ENCODE measurements at places on chromosomes 2 and 18.

DNA sequence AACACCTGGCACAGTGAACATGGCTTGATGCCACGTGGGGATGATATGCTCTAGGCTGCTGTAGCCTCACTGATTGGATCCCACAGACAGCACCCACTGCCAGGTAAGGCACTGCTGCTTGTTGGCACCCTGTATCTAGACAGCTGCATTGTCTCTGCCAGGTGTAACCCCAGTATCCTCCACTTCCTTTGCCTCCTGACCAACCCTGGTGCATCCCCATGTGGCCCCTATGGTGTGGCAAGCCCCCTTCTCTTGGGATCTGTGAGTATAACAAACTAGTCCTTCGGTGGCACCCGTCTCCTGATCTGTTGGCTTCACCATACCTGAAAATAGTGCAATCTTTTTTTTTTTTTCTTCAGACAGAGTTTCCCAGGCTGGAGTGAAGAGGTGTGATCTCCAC is 11.1 kb downstream of the TEX51 start:
- no peak for DNase-seq

DNA sequence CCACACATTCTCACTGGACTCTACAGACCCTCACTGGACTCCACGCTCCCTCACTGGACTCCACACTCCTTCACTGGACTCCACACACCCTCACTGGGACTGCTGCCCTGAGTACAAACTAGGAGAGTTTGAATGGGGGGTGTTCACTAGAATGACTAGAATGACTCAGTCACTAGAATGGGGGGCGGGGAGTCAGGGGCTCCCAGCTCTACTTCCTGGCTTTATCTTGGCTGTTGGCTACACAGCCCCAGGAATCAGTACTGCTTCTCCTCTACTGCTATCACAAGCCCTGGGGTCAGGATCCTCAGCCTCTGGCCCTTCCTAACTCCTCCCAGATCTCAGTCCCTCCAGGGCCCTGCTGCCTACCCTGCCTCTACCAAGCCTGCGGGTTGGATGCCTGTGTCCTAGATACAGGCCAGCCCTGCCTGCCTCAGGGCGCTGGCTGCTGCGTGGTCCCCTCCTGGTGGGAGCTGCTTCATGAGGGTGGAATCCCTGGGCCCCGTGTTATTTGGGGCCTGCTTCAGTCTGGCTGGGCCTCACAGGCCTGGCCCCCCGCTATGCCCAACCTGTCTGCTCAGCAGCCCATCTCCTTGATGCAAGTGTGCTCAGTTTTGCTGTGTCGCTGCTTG is 7.8 kb downstream of the PTMA start:
- DNase-seq: no peak

GRCh38 chr2:68404893-68405799 is 40.1 kb downstream of the PLEK start:
- DNase-seq: no peak

DNA sequence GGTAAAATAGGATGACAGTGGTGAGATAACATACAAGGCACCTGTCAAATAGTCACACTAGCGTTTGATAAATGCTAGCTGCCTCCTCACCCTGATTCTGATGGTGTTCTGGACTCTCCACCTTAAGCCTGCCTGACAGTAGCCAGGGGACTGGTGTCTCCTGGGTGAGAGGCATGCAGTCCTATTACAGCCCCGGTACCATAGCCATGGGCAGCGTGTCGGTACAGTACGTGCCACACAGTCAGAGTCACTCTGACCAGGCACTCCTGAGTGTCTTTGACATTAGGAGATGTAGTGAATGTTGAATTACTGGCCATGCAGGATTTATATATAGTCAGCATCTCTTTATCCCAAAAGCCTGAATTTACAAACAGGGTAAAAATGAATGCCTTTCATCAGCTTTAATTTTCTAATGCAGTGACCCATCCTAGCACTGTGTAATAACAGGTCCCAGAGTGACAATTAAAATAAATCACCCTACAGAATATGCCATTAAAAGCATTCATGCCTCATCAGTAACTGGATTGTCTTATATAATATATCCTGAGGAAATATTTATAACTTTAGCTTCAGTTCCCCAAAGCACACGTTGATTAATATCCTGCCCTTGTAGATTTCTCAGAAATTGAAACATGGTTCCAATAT is 760.3 kb upstream of the SOX11 start:
- DNase-seq: no peak

DNA sequence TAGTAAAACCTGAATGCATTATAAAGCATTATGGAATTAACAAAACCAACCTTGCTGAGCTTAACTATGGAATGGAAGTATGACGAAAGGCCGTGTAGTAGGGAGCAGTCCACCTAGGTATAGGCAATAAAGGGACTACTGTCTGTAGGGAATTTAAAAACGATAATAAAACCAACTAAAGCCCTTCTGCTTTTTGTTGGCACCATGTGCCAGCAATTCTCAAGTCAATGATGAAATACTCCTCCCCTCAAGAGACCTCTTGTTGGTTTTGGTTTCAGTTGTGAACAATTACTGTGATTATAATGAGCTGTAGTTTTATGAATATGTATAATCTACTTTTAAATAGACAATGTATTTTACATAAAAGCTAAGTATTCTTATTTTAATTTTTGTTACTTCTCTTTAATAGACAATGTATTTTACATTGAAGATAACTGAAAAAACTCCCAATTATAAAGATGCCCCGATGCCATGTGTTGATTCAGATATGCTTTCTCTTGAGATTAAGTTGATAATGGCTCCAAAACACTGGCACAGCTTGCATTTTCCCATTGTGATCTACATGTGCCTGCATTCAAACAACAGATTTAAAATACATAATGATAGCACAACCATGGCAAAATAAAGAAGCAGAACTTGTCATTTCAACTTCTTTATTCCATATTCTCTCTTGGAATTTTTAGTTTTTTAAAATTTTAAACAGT is 55.5 kb upstream of the ZDBF2 start:
- DNase-seq: no peak

- DNase-seq: no peak
Observed at GRCh38 chr2:46430413-46430812, 49.0 kb upstream of the TMEM247 start.

- DNase-seq: no peak
Observed at GRCh38 chr2:46006473-46007025, 290.7 kb upstream of the EPAS1 start.

GRCh38 chr2:42973726-42974125 is 181.3 kb upstream of the HAAO start:
- DNase-seq: no peak

DNA sequence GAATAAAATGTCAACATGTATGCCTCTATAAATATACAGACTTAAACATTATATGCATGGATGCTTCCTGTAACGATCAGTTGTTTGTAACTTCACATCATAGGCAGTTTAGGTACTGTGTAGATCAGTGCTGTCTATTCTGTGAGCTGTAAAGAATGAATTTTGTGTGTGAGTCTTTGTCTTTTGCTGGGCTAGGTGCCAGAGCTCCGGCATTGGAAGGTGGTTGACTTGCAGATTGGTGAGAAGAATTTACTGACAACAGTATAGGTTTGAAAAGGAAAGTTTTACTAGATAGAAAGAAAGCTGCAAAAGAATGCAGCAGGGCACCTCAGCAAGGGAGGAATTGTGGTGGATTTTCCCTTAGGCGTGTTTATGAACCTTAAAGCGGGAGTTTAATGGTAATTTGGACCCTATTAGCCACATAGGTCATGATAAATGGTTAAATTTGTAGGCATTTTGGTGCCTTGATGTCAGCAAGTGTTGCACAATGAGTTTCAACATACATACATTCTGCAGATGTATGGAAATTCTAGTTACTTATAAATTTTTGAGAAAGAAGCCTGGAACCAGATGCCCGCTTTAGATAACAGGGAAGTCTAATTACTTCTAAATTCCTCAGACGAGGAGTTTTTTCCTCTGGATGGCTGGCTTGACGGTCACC is 6.7 kb upstream of the QPCT start:
- DNase-seq: no peak

DNA sequence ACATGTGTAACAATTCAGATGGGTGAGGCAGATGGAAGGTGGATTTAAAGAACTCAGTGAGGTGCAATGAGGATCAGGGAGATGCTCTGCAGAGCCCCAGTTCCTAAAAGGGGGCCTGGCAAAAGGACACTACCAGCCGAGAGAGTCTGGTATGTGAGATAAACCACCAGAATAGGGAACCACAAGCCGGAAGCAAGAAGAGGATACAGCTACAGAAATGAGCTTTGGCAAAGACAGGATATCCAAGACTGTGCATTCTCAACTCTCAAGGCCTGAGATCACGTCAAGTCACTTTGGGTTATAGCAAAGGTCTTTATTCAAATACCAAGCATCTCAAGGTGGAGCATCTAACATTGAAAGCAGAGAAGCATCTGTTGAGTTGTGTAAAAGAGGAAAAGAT is 293.5 kb downstream of the ARHGAP15 start:
- no peak for DNase-seq

GRCh38 chr2:174618179-174618578 is 20.6 kb upstream of the WIPF1 start:
- DNase-seq: no peak

GRCh38 chr2:70901227-70902066 is 34.3 kb upstream of the ATP6V1B1 start:
- no peak for DNase-seq

DNA sequence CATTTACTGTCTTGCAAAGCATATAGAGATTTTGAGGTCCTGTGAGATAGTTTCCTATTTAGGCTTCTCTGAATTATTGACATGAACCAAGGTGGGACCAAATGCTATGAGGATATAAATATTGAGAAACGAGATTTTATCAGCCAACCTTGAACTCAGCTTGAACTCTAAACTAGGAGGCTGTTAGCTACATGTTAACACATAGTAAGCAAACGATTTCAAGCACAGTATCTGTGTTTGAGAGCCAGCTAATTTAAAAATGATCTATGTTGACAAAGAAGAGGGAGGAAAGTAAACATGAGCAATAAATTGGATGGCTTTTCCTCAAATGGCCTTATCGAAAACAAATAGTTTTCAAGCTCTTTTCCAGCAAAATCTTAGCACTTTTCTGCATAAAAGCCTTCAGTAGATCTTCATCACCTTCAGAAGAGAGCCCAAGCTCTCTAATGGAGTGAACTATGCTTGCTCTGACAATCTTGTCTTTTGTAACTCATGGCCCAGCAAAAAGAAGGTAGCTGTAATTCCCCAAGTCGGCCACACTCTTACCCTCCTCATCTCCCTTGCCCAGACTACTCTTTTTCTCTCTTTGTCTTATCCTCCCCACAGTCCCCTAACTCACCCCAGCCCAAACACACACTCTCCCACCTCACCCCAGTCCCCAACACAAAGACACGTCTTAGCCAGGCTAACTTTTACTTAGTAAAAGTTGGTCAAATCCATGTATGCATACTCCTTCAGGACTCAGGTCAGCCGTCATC is 14.7 kb downstream of the CD28 start:
- DNase-seq: no peak

- peak; percentile 39 for DNase-seq
Observed at GRCh38 chr2:112541315-112542122, 746 bp upstream of the POLR1B start.

DNA sequence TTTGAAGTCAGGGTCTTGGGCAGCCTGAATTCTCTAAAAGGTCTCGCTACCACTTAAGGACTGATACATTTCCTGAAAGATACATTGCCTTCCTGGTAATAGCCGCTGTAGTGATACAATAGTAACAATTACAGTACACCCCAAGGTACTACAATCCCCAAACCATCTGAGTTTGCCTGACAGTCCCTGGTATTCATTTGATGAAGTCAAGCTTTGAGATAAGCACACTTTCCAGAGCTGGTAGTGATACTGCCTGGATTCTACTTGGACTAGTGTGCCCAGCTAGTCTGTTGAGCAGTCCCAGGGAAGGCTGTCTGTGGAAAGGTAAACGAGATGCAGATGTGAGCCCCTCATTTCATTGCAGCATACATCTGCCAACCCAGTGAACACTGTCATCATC is 24.4 kb upstream of the ITGB6 start:
- no peak for DNase-seq

- DNase-seq: no peak
Observed at GRCh38 chr2:128493880-128494279, 175.2 kb upstream of the HS6ST1 start.

- no peak for DNase-seq
Observed at GRCh38 chr2:172251231-172251630, 148.5 kb upstream of the DLX2 start.

GRCh38 chr18:43588838-43589237 is 311.5 kb upstream of the SYT4 start:
- DNase-seq: no peak

- no peak for DNase-seq
Observed at GRCh38 chr18:13279181-13280069, 60.9 kb downstream of the LDLRAD4 start.

- no peak for DNase-seq
Observed at GRCh38 chr18:29147944-29148343, 971.0 kb upstream of the CDH2 start.

GRCh38 chr2:220437938-220438337 is 810.5 kb downstream of the SLC4A3 start:
- no peak for DNase-seq

- DNase-seq: no peak
Observed at GRCh38 chr18:7596147-7596546, 29.0 kb downstream of the PTPRM start.

- DNase-seq: no peak
Observed at GRCh38 chr2:231277962-231278361, 79.5 kb downstream of the ARMC9 start.

- DNase-seq: no peak
Observed at GRCh38 chr18:76654577-76654976, 159.5 kb upstream of the ZNF516 start.

- DNase-seq: no peak
Observed at GRCh38 chr2:218015586-218016521, 13.1 kb upstream of the TNS1 start.

DNA sequence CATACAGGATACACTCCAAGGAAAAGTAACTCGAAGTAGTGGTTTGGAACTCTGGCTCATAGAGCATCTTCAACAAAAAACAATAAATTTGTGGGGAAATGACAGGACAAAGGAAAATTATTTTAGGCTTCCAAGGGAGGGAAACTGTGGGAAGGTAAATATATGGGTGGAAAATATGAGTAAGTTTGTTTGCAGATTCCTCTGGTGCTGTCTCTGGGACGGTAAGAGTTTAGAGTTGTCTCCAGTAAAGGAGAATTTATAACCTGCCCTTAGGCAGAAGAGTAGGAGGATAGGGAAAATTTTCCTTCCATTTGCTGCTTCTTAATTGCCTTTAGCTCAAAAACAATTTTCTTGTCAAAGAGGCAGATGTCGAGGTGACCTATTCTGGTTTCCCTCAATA is 19.3 kb downstream of the HNMT start:
- no peak for DNase-seq

DNA sequence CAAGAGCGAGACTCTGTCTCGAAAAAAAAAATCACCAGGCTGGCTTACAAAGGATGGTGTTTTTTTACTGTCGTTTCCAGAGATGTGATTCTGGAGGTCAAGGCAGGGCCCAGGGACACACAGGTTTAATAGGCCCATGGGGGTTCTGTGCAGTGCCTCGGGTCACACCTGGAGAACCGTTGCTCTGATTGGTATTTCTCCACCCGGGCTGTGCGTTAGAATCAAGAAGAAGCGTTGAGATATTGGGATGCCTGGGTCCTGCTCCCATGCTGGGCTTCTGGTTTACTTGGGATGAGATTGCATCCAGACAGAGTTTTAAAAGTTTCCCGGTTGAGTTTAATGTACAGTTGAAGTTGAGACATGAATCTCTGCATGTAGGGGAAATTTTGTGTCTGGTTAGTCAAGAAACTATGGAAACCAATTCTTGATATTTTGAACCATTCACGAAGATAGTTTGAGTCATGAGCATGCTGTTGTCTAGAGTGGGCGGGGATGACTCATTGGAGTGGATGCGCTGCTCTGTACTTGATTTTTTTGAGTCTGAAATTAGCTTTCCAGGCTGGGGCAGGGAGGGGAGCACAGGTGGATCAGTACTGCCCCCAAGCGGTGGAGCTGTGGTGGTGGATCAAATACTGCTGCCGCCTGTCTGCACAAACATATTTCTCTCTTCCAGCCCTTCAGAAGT is 50.1 kb downstream of the GREB1 start:
- peak; percentile 29 for DNase-seq
